GM04503 (cell line): ENCODE measurements at places on chromosomes 5 and 9.

DNA sequence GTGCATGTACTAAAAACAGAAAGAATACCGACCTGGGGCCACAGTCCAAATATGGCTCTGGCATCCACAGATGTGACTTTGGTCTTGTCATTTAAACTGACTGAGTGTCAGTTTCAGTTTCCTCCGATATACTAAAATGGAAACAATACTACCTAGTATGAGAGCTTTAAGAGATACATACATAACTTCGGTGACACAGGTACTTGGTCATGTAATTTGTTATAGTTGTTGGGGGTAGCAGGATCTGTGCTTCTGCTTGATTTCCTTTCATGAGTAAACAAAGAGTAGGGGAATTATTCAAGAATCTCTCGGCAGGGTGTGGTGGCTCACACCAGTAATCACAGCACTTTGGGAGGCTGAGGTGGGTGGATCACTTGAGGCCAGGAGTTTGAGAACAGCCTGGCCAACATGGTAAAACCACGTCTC, 32.1 kb downstream of the MTMR12 start:
- no peak for DNase-seq

DNA sequence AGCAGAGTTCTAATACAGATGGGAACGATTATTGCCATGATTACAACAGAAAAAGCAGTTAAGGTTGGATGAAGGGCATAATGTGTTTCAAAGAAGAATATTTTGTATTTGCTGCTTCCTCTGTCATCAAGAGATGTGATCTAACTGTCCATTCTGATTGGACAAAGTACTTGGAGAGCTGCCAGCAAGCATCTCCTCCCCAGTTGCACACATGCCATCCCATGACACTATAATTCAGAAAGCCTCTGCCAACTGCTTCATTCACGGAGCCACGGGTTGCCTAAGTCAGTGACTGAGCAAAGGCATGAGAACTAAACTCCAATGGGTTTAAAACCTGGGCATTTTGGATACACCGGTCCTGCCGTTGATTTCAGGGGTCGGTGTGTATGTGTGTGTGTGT, 253.8 kb downstream of the CRB2 start:
- no peak for DNase-seq

DNA sequence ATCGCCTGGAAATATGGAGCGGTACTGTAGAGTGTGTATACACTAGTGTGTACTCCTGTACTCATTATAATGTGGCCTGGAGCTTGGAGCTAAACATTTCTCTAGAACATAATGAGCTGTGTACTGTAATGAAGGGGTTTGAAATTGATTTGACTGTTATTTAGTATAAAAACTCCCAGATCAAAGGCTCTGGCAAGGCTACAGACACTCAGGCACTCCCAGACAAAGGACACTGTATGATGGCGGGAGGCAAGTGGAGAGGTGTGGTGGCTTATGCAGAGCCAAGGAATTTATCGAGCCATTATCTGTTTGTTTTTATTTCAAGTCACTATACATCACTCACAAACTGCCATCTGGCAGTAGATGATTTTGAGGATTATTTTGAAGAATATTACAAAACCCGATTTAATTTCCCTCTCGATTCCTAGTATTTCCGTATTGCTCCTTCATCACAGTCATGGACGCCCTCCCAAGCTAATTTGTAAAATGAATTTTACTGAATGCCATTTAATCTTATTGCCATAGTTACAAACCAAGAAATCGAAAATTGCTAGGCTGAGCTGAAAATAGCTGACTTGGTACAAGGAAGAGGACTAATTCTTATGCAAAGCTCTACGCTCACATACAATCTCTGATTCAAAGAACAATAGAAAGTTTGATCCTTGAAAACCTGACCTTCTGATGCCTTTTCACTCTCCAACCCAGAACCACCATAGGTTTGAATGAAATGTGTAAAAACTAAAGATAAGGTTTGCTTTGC, 240.2 kb upstream of the SEMA6A start:
- DNase-seq, result no peak

DNA sequence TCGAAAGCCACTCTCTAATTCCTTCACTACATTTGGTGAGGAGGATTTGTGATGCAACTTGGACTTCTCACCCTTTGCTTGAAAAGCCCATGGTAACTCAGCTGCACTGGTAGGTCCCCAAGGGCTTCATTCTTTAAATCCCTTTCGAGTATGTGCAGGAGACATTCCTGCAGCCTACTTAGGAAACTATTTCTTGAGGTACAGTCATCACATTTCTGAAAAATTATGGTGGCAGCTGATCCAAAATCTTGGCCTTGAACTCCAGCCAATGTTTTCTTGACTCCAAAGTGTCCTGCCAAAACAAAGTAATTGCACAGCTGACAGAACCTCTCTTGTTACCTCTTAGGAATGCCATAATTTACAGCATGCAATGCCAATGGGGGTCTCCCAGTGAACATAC, 99.7 kb downstream of the NPR3 start:
- peak; percentile 96 for DNase-seq

DNA sequence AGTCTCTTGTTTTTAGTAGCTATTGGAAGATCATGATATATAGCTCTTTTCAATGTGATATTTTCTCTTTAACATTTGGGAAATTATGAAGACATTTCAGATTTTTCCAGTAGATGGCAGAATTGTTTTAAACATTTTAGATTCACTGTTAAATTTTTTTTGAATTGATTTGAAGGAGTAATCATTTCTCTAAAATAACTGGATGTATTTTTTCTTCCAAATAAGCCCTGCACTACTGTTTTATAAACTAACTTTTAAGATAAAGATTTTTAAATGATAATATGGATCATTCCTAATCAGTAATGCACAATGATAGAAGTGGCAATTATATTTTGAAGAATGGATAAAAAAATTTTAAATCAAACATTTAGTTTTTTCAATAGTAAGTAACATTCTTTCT, 14.2 kb downstream of the NDUFAF2 start:
- no peak for DNase-seq

GRCh38 chr9:122904466-122904822, 715 bp downstream of the RC3H2 start:
- no peak for DNase-seq

- DNase-seq, result no peak
These were observed 20.3 kb downstream of the ZDHHC11B start for GRCh38 chr5:763998-764781.

GRCh38 chr9:69444021-69444420, 119.0 kb downstream of the ENTREP1 start:
- peak; percentile 81 for DNase-seq

DNA sequence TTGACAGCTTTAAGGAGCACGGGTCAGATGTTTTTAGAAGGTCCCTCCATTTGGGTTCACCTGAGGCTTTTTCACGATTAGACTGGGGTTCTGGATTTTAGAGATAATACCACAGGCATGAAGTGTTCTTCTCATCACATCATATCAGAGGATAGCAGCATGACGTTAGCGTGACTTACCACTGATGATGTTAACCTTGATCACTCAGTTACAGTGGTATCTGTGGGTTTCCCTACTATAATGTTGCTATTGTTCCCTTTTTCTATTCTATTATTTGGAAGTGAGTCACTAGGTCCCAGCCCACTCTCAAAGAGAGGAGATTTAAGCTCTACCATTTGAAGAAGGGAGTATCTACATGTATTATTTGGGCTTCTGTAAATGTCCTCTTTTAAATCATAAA, 300.0 kb downstream of the MAST4 start:
- DNase-seq, result no peak

DNA sequence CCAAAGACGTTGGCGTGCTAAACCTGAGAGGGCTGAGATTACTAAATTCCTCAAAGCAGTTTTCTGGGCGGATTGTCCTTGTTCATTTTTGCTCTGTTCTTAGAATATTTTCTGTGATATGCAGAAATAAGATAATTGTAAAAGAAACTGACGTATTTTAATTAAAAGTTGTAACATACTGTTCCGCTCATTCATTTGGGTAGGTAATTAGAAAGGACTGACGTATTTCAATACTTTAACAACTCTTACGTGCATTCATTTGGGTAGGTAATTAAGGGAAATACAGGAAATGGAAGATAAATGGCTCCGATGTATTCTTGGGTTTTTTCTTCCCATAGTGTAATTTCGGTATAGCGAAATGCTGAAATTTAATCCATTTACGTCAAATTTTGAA, 1.1 kb downstream of the OSTF1 start:
- no peak for DNase-seq

DNA sequence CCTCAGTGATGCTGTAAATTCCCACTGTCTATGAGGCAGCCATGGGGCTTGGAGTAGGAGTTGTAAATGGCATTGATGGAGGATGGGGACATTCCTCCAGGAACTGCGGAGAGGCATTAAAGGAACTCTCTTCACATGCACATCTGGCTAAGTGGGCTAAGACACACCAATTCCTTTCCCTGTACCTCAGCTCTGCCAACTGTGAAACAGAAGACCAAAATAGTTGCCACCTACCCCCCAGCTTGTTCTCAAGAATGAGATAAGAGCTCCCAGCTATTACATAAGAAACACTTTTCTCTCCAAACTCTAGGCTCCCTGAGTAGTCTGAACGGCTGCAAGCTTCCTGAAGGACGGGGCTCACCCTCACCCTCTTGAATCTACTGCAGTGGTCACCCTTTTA, 144.6 kb upstream of the SLC30A5 start:
- DNase-seq, result no peak

DNA sequence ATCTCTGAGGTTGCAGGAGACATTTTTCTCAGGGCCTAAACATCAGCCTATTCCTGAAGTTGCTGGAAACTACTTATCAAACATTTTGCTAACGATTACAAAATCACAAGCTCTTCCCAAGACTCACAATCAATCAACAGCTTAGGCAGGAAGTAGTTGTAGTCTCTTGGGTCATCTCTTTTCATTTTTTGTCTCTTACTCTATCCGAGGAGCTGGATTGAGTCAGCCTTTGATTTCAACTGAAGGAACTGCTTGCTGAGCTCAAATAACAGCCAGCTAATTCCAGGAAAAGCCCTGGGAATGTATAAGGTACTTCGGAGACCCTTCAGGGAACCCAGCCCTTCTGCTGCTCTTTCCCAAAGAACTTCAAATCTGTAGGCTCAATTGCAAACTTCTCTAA, 398.9 kb downstream of the PLK2 start:
- peak; percentile 60 for DNase-seq

- no peak for DNase-seq
These were observed 1095.2 kb upstream of the EDIL3 start for GRCh38 chr5:85479849-85480248.

DNA sequence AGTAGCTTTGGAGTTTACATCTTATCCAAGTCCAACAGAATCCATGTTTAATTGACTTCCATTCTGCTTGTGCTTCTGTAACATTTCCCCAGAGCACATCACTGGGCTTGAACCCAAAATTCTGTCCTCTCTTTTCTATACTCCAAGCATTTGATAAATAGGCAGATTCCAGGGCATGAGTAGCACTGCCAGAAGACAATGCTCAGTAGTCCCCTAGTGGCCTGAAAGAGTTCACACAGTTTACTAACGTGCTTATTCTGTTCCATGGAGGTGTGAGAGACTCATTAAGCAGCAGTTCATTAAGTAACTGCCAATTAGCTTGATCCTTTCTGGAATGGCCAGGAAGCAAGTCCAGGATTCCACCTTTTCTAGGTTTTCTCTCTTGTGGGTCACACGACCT, 9.4 kb upstream of the GABRA6 start:
- no peak for DNase-seq

DNA sequence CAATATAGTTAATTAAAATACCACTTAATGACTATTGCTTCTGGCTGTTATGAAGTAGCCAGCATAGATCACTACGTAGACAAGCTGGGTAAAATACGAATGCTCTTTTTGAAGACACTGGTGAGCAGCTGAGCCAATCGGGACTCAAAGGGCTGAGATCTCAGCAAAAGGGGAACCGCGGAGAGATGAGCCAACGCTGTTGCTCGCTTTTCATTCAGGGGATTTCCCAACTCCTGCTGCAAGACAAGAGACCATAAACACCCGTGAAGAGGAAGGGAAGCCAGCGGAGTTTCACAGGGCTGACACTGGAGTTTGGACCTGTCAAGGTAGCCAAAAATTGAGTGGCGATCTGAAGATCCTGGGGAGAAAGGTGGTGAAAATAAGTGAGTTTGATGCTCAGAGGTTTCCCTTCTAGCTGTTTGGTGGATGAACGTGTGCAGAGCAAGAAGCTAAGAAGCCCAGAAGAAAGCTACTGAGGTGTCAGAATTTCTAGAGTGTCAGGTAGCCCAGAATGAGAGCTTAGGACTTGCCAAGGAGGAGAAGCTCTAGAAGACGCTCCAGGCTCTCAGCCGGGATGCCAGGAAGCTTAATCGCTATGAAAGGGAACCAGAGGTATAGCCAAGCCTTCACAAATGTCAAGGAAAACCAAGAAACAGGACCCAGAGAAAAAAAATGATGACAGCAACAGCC, 79.6 kb upstream of the RNU6ATAC start:
- no peak for DNase-seq

DNA sequence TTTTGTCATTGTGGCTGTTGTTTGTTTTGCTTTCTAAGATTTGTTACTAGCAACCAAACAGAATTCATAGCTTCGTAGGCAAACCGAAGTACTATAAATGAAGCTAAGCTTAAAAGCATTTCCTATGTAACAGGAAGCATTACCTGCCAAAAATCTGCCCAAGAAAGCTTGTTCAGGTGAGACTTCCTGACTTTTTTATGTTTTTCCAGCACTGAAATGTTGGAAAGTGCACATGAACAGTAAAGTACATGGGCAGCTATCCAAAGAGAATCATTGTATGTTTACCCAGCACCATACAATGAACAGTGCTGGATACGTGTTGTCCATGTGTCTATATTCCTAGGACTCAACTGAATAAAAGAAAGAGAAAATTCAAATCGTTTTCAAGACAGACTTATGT, 247.1 kb downstream of the NFIB start:
- no peak for DNase-seq

- DNase-seq, result peak; percentile 61
These were observed 29.5 kb upstream of the TGFBR1 start for GRCh38 chr9:99075246-99075912.

DNA sequence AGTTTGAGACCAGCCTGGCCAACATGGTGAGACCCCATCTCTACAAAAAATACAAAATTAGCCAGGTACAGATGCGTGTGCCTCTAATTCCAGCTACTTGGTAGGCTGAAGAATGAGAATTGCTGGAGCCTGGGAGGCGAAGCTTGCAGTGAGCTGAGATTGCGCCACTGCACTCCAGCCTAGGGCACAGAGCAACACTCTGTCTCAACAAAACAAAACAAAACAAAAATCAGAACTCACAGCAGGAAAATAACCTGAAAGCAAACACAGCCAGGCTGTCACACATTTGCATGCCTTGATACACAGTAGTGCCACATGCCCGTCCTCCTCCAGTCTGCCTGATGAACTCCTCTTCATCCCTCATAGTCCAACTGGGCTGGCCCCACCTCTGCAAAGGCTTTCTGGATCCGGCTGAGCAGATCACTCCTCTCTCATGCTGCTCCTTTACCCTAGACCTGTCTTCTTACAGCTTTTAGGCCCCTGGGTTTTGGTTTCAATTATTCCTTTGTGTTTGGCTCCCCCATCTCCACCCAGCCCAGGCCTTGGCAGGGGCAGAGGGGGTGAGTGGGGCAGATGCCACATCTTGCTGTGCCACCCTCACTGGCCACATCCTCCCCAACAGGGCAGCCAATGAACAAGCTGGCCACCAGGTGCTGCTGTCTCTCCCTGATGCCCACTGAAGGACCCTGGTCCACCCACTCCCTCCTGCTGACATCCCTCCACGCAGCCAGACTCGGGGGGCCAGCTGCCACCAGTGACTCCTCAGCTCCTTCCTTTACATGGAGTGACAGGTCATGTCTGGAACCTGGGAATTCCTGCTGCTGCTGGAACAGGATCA, 62.0 kb upstream of the GGTA1 start:
- DNase-seq, result no peak

- no peak for DNase-seq
These were observed 763.9 kb upstream of the FAM174A start for GRCh38 chr5:99771296-99771695.

- no peak for DNase-seq
These were observed 313.1 kb upstream of the PIK3R1 start for GRCh38 chr5:67902497-67902830.
